ENCODE measurements at places on chromosomes 6 and 20.

DNA sequence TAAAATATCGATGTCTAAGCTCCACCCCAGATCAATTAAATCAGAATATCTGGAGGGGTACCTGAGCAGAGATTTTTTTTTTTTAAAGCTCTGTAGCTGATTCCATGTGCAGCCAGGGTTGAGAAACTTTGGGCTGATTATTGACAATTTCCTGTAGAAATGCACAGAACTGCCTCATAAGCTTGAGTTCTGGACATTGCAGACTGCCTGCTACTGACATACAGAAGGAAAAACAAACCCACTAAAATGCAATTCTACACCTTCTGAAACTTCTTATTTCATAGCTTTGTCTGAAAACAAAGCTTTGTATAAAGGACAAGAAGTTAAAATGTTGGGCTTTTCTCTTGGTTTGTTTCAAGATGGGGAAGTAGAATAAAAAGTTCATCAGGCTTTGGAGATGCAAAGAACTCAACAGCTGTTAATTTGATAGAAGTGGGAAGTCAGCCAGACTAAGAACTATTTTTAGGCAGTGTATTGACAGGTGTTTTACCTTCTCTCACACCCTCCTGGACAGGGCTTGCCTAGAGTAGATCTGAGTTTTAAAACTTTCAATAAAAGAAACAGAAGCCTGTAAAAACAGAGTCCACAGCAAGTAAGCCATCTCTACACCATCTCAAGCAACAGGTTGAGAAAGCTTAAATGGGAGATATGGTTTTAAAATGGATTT, 147.7 kb downstream of the KCNQ5 start:
- no peak for DNase-seq

- peak; percentile 71 for DNase-seq
Measured at GRCh38 chr6:43687437-43688347, at the start of gene MRPS18A. MRPS18A (minus strand) TSS chr6:43687791; CDS start chr6:43687779, 12 bp downstream.

DNA sequence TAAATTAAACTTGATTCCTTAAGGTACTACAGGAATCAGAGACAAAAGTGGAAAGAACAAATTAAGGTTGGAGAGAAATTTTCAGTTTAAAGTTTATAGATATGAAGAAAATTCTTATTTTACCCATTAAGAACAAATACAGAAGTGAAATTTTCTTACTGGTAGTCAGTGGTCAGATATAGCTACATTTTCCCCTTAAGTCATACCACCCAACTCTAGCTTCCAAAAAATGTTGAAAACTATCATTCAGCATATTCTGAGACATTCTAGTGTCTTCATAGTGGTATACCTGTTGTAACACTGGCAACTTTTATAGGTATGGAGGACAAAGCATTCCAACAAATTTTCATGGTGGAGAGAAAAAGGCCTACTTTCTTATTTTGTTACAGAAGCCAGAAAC, 15.6 kb upstream of the SUMO4 start:
- DNase-seq, result no peak

DNA sequence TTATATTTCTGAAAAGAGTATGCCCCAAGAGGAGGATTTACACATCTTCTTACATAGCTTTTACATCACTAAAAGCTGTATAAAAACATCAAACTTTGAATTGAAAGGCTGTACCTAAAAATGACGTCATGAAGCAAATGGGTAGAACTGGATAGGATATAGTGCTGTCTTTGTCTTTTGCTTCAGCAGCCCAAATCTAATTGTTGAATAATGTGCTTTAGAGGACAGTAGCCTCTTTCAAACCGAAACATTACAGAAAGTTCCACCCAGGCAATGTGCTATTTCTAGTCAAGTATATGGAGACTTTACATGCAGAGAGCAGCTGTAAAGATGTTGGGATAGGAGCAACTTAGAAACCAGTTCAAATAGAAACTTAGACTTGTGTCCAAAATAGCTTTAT, 51.9 kb downstream of the ADGRG6 start:
- DNase-seq, result no peak

DNA sequence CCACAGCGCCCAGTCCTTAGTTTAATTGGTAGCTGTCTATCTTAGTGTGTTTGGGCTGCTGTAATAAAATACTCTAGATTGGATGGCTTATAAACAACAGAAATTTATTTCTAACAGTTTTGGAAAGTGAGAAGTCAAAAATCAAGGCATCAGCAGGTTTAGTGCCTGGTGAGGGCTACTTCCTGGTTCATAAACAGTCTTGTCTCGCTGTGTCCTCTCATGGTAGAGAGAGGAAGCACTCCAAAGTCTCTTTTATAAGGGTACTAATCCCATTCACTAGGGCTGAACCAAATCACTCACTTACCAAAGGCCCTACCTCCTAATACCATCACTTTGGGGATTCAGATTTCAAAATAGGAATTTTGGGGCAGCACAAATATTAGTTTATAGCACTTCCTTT, 336.9 kb upstream of the RSPO3 start:
- DNase-seq, result no peak

GRCh38 chr20:63132715-63133471, 83.0 kb downstream of the YTHDF1 start:
- no peak for DNase-seq

DNA sequence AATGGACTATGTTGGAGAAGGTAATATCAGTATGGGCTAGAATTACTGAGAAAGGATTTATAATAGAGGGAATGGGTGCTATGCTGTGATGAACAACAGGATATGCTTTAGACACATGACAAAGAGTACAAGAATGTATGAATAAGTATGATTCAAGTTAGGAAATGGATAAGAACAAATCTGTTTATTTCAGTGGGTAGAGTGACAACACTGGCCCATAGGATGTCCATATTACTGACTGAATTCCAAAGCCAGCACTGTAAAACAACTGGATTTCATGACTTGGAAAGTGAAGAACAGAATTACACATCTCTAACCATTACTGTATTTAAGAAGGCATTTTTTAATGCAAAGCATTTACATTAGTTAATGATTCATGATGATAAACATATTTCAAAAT, 35.9 kb downstream of the EPM2A start:
- peak; percentile 80 for DNase-seq

DNA sequence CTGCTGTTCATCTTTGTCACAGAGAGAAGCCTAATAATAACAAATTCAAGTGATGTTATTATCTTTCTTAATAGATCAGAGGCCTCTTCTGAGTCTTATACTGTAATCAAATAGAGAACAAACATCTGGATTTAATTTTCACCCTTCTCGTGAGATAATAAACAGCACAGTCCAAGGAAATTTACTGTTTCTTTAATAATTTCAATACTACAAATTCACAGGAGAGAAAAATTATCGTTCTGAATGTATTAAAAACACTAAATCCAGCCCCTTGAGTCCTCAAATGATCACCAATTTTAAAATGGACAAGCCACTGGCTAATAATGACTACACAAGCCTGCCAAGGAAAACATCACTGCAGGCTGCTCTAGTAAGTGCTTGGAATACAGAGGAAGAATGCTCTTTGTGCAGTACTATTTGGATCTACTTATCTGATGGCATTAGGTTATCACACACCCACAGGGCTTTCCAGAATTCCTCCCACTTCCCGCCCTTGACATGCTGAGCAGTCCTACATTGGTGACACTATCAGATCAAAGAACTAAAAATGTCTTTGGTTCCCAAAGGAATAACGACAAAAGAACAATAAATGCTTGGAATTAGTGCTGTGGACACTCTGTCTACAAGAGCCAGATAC, 38.1 kb downstream of the SYNE1 start:
- peak; percentile 85 for DNase-seq

DNA sequence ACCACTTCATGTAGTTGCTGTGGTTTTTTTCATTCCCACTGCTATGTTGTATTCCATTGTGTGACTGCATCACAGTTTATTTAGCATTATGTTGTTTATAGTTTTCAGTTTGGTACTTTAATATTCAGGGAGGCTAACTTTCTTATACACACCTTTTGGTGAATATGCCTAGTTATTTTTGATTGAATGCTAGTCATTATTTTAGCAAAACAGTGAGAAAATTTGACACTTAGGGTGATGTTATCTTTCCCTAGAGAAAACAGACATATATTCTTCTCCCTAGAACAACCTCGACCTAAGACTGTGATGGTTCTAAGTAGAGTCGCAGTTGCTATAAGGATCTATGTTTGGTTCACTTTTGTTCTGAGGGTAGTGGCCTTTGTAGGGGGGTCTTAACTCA, 120.8 kb upstream of the B3GAT2 start:
- no peak for DNase-seq

DNA sequence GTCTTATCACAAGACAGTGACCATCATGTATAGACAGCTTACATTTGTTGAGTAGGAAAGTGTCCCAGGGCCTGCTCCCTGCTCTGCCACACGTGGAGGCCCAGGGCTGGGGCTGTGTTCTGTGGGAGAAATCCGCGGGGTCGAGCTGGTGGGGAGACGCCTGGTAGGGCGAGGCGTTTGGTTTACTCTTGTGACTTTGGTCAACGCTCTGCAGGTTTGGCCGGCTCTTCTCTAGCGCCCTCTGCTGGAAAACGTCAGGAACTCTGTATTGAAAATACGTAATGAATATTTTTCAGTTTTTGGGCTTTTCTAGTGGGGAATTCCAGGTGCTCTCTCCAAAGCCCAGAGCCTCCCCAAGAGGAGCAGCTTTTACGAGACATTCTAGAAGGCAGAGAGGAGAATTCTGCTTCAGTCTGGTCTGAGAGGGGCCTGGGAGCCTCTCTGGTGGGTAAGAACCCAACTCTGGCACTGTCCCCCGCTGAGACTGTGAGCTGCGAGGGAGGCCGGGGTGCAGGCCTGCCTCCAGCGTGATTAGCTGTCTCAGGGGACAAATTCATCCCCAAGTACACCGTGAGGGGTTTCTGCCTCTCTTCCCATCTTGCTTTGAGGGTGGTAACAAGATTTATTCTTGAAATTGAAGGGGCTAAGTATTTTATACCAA, 112.6 kb upstream of the RALGAPA2 start:
- DNase-seq, result peak; percentile 64

DNA sequence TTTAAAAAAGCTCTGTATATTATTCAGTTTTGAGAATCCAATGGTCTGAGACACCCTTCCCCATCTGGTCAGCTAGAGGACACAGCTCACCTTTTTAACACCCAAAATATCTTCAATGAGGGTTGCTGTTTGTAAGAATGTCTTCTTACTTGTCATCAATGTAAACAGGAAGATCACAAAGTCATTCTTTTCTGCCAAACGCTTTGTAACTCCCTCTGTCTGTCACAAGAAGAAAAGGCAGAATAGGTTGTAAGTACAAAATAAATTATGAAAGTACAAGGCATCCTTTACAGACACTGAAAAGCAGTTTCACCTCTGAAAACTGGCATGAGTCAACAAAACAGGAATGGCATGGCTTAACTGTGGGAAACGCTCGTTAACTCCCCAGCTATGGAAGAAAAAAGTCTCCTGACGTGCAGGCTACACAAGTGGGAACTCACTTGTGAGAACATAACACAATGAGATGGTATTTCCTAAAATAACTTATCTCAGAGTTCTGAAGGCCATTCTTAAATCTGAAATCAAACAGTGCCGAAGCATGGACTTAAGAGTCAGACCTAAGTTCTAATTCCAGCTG, 42.7 kb downstream of the TRPC4AP start:
- peak; percentile 36 for DNase-seq

GRCh38 chr6:45420083-45420908, 42.6 kb upstream of the SUPT3H start:
- DNase-seq, result peak; percentile 29

GRCh38 chr6:24547243-24547642, 52.5 kb downstream of the ALDH5A1 start:
- DNase-seq, result no peak

GRCh38 chr6:132520953-132521352, 8.0 kb upstream of the STX7 start:
- DNase-seq, result no peak

DNA sequence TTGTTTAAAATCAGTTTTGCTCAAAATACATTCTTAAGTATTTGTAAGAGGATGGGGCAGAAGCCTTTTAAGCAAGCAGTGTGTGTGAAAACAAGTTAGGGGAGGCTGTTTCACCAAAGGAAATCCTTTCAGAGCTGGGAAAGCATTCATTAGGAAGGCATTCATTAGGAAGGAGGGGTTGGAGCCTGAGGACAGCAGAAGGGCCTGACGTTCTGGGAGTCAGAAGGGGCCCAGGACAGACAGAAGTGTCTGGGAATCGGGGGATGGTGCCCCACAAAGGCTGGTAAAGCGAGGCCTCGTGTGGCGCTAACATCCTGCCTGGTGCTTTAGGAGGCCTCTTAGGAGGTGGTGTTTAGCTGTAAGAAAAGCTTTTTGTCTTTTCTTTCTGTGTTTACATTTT, 80.6 kb upstream of the NXT1 start:
- peak; percentile 91 for DNase-seq

- no peak for DNase-seq
Measured at GRCh38 chr6:157585274-157586087, 204.5 kb downstream of the ZDHHC14 start.

DNA sequence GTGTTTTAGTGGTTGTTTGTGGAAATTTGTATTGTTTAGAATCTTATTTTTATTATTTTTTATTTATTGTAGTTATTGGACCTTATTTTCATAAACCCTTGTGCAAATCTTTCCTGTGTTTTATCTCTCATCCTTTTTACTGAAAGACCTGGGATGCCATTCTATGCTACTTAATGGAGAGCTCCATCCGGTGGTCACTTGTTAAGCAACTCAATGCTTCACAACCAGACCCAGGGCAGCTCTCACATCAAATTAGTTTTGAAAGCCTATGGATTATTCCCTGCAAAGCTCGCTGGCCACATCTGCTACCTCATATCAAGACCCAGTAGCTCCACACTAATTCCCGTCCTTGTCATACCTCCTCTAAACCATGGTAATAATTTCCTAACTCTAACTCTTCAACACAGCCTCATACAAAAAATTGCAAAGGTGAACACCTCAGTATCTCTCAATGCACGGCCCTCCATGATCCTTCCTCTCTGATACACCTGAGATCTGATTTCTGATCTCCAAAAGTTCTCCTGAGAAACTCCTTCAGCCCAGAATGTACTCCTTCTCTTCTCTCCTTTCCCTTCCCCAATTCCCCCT, 296.6 kb upstream of the MANEA start:
- no peak for DNase-seq

- DNase-seq, result peak; percentile 88
Measured at GRCh38 chr6:81865712-81866111, 113.2 kb upstream of the TENT5A start.

GRCh38 chr6:130116273-130116672, 97.9 kb downstream of the L3MBTL3 start:
- DNase-seq, result no peak

- no peak for DNase-seq
Measured at GRCh38 chr20:8005033-8005432, 14.5 kb downstream of the TMX4 start.

Data from endothelial cell of umbilical vein (primary cell).